ENCODE measurements at places on chromosomes 5 and 9.
A peak's percentile ranks its signal among the peaks of the same experiment; 100 is the strongest.

GRCh38 chr5:7321724-7322123 is 74.2 kb upstream of the ADCY2 start:
- DNase-seq: no peak

GRCh38 chr5:27727254-27727653 is 688.9 kb upstream of the CDH9 start:
- DNase-seq: no peak

GRCh38 chr5:55172051-55172899 is 702 bp downstream of the CDC20B start:
- DNase-seq: peak; percentile 82

- peak; percentile 42 for DNase-seq
These were observed 7.9 kb upstream of the ENG start for GRCh38 chr9:127862075-127863011.

DNA sequence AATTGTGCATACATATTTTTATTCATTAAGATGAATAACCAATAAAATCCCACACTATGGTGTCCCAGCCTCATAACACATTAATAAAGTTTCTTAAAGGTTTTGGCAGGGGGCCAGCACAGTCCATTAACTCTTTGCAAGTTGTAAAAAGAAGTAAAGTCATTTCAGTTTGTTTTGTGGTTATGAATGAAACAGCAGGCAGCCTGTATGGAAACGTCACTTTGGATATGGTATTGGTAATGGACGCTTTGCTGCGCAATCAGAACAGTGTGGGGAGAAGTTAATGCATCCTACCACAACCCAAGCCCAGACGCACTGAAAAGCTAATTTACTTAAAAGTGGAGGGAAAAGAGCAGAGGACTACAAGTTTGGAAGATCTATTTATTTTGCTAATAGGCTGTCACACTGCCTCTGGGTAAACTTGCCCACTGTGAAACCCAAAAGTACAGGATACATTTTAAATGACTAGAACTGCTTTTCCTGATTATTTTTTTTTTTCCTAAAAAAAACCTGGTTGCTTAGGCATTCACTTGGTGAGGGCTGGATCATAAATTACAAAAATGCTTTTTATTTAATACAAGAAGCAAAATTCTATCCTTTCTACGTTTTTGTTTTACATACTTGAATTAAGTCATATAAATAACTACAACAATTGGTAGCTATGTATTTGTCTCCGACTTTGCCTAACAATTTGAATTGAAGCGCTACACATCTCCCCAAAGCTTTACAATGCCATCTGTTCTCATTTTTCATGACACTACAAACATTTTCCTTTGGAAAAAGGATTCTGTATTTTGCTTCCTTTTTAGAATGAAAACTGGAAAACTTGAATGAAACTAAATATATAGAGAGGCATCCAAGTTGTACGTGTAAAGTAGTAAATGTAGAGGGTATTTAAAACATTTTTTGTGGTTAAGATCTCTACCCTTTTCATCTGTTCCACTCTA is 104.3 kb downstream of the NFIB start:
- DNase-seq: no peak

DNA sequence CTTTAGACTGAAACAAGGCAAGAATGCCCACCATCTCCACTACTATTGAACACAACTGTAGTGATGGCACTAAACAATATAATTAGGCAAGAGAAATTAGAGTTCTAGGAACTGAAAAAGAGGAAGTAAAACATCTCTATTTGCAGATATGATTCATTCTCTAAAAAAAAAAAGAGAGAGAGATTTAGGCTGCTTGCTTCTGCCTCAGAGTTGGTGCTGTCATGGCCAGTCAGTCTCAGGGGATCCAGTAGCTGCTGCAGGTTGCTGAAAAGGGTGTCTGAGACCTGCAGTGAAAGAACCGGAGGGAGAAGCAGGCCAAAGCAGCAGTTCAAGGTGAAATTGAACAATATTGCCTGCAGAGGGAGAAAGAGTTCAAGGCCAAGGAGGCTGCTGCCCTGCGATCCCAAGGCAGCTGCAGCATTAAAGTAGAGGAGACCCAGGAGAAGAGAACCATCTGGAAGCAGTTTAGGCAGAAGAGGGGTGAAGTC is 72.5 kb downstream of the AP3B1 start:
- DNase-seq: no peak

- no peak for DNase-seq
These were observed 37.7 kb downstream of the TPPP start for GRCh38 chr5:655406-655805.

All from small intestine (tissue), 16 donors.